Cardiac muscle cell (in vitro differentiated cells and primary cell): ENCODE measurements at places on chromosomes 7 and 10. TPM values are rescaled to one million over a fixed set of nuclear protein-coding genes. Genes with fewer than 3 reads are reported as not detected.
A peak's percentile ranks its signal among the peaks of the same experiment; 100 is the strongest.

- DNase-seq, result no peak
Measured at GRCh38 chr10:71880425-71881306, 29.6 kb upstream of the PSAP start.

DNA sequence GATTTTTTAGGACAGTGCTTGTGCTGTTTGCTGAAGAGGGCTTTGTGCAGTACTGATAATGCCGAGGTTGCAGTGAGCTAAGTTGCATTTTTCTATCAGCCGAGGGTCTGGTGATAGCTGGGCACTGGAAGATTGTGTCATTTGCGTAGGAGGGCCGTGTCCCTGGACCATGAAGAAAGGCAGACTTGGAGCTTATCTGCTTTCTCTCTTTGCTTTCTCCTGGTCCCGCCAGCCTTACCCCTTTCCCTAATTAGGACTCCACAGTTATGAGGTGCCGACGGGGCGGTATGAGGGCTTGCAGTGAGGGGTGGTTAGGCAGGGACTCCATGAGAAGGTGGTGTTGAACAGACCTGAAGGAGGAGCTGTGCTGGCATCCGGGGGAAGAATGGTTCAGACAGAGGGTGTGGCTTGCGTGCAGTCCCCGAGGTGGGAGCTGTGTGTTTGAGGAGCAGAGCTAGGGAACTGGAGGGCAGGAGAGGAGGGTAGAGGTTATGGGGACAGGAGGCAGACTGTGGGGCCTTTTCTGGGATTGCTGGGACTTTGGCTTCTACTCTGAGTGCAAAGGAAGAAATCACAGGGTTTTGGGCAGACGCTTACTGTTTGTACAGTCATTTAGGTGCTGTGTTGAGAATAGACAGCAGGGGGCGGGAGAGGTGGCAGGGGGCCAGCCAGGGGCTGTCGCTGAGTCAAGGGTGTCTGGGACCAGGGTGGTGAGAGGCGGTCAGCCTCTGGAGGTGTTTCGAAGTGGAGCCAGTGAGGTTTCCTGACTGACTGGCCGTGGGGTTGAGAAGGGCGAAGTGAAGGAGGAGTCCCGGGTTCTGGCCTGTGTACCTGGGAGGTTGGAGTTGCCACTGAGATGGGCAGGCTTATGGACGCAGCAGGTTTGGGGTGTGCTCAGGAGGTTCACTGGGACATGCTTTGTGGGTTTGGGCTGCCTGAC is 43.4 kb downstream of the PRF1 start:
- peak; percentile 72 for DNase-seq

DNA sequence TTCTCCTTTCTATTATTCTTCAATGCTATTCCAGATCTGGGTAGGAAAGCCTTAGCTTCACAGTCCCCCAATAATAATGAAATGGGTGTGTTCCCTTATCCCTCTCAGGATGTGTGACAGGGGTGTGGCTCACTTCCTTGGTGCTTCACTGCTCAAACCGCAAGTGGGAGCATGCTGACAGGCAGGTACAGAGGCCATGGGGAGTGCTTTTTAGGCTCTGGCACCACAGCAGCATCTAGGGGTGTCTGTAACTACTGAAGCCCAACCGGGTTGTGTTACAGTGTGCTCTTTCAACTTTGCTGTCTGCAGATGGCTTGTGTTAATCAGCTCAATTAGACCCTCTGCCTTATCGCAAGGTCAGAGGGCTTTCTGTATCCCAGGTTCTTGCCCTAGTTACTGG is 79.4 kb upstream of the CYP2C9 start:
- DNase-seq, result no peak

ARHGEF35 gene
- polyA plus RNA-seq, result 0.93 and 1.8 TPM in 2 replicates

PTF1A gene
- polyA plus RNA-seq, result not detected in 2 replicates

DNA sequence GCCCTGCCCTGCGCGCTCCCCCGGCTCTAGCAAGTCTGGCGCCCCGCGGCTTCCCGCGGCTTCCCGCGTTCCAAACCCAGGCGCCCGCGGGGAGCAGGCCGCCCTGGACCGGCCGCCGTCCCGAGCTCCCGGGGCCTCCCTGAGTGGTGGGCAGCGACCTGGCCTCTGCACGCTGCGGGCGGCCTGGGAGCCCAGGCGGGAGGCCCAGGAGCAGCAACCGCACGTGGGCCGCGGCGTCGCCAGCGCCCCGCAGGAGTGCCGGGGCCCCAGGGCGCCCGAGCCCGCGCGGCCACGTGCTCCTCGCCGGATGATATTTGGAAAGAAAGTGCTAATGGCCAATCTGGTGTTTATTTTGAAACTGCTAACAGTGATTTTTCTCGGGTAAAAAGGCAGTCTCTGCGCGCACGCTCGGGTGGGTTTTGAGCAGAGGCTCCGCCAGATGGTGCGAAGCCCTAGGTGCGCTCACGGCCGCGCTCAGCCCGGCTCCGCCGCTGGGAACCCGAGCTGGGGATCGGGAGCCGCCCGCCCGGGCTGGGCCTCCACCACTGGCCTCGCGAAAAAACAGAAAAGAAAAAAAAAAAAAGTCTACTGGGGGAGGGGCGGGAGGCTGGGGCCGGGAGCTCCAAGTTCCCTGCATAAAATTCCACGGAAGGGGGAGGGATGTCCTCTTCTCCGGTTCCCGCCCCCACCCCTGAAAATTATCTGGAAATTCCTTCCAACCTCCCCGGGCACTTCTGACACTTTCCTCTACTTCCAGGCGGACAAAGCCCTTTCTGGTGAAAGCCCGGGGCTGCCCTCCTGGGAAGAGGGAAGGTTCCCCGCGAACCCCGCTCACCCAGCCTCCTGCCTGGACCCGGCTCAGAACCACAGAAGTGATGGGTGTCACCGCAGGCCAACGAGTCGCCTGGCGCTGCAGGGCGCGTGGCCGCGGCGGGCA is 4.3 kb downstream of the EBF3 start:
- DNase-seq, result peak; percentile 28

SP8 gene
- polyA plus RNA-seq, result not detected in 2 replicates

DNA sequence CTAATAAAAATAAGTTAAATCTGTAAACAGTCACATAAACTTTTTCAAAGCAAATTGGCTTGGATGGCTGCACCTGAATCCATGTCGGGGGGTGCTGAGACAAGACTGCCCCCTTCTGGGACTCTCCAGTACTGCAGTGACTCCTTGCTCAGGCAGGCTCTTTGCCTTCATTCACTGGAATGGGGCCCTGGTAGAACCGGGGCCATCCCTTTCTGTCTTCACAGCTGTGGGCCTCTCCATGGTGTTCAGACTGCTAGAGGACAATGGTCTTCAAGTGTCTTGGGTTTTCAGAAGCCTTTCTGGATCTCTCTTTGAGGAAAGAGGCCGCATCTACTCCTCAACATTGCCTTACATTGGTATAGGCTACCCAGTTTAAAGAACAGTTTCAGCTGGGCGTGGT is 16.1 kb upstream of the IMPDH1 start:
- DNase-seq, result peak; percentile 75

DBNL gene
- polyA plus RNA-seq, result 69.3 and 129 TPM in 2 replicates

MMP21 gene
- not detected in 2 replicates for polyA plus RNA-seq

DYNC1I1 gene
- 20.6 and 21.9 TPM in 2 replicates for polyA plus RNA-seq

- DNase-seq, result no peak
Measured at GRCh38 chr10:131790021-131790420, 110.8 kb upstream of the PPP2R2D start.
